ENCODE measurements at places on chromosomes 5 and 9. TPM values are rescaled to one million over a fixed set of nuclear protein-coding genes. Genes with fewer than 3 reads are reported as not detected.

GPSM1 gene
- total RNA-seq, result 102 TPM

CYLC2 gene
- not detected for total RNA-seq

FAM163B gene
- 0.22 TPM for total RNA-seq

IL31RA gene
- not detected for total RNA-seq

WDR70 gene
- total RNA-seq, result 47.8 TPM

IL13 gene
- 0.50 TPM for total RNA-seq

SOHLH1 gene
- total RNA-seq, result not detected

PCDHGB2 gene
- 0.86 TPM for total RNA-seq

SEMA6A gene
- total RNA-seq, result 129 TPM

DOK3 gene
- 5.8 TPM for total RNA-seq

NR6A1 gene
- total RNA-seq, result 5.9 TPM

DNA sequence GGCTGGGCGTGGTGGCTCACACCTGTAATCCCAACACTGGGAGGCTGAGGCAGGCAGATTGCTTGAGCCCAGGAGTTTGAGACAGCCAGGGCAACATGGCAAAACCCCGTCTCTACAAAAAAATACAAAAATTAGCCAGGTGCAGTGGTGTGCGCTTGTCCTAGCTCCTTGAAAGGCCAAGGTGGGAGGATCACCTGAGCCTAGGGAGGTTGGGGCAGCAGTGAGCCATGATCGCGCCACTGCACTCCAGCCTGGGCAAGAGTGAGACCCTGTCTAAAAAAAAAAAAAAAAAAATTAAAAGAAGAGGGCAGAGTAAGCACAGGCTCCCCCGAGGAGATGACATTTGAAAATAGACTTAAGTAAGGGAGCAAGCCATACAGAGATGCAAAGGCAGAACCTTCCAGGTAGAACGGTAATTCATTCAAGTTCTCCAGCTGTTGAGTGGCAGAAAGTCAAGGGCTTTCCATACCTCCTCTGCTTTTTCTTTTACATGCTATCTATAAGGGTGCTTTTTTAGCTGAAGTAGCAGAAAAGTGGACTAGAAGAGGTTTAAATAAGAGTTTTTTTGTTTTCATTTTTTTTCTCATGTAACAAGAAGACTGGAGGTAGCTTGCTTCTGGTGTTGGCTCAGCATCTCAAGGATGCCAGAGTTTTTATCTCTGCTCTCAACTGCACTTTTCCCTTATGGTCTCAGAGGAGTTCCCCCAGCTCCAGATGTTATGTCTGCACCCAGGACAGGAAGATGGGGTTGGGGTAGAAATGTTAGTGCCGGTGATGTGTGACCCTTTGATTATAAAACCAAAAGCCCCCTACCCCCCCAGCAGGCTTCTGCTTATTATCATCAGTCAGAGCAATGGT is 40.8 kb downstream of the ERGIC1 start:
- no peak for DNase-seq

DNA sequence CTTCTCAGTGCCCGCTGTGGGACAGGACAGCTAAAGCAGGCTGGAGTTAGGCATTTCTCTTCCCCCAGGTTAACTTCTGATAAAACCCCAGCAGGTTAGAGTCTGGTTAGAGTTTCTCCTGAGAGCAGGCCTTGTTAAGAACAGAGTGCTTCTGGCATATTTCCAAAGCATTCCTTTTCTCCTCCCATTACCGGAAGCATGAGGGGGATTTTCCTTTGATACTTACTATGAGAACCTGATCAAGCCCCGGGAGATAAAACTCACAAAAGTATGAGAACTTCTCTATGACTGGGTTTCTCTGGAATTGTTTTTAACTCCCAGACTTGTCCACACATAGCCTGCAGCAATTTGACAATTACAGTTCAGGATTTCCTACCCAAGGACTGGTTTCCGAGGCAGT is 77.4 kb upstream of the MAST4 start:
- DNase-seq, result no peak

DNA sequence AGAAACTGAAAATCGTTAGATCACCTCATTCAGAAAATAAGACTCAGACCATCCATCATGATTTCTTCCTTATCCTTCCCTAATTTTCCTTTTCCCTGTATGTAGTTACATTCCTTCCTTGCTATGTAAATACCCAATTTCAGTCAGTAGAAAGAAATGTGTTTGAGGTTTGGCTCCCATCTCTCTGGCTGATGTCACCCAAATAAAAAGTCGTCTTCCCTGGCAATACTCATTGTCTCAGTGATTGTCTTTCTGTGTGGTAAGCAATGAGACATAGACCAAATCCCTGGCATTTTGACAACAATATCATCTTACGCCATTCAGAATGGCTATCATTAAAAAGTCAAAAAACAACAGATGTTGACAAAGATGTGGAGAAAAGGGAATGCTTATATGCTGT is 303.9 kb upstream of the EDIL3 start:
- DNase-seq, result no peak

- no peak for DNase-seq
Measured at GRCh38 chr5:39466846-39467245, 42.1 kb upstream of the DAB2 start.

DNA sequence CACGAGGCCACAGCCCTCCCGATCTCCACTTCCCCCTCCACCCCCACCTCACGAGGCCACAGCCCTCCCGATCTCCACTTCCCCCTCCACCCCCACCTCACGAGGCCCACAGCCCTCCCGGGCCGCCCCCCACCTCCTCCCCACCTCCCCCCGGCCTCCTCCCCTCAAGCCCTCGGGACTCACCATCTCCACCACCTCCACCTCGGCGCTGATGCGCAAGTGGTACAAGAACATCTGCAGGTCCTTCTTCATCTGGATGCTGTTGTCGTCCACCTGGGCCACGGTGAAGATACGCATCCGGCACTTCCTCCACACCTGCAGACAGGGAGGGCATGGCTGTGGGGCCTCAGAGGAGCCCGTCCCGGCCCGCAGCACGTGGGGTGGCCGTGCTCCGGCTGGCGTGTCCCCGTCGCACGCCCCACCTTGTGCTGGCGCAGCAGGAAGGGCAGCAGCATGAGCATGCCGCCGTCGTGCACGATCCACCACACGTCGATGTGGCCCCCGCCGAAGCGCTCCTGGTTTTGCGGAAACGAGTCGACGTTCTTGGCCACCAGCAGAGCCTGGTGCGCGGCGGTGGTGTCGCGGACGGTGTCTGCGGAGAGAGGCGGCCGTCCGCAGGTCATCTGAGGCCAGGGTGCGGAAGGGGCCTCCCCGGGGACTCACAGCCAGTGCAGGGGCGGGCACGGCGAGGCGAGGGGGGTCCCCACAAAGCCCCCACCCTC is 48.0 kb downstream of the SLC12A7 start:
- no peak for DNase-seq

DNA sequence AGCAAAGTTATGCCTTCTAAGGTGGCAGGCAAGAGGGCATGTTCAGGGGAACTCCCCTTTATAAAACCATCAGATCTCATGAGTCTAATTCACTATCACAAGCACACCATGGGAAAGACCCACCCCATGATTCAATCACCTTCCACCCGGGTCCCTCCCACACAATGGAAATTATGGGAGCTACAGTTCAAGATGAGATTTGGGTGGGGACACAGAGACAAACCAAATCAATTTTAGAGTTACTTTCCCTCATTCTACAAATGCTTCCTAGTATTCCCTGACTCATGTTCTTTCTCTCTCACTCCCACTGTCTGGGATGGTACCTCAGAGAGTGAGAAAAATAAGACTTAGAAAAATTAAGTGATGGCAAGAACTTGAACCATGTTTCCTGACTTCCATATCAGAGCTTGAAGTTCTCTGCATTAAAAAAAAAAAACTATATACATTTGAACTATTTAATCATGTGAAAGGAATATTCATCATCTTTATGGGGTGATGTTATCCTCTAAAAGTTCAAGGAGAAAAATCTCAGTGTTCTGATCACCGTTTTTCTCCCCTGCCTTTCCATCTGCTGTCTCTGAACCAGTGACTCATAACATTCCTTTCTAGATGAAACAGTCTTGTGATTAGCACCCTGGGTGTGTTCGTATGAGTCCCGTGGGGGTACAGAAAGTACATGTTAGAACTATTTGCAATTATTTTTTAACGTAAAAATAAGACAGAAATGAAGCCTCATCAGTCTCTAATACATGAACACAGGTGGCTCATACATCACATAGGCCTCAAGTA is 282.9 kb downstream of the SLF1 start:
- DNase-seq, result no peak

- no peak for DNase-seq
Measured at GRCh38 chr5:10355071-10355889, 1.8 kb downstream of the MARCHF6 start.

DNA sequence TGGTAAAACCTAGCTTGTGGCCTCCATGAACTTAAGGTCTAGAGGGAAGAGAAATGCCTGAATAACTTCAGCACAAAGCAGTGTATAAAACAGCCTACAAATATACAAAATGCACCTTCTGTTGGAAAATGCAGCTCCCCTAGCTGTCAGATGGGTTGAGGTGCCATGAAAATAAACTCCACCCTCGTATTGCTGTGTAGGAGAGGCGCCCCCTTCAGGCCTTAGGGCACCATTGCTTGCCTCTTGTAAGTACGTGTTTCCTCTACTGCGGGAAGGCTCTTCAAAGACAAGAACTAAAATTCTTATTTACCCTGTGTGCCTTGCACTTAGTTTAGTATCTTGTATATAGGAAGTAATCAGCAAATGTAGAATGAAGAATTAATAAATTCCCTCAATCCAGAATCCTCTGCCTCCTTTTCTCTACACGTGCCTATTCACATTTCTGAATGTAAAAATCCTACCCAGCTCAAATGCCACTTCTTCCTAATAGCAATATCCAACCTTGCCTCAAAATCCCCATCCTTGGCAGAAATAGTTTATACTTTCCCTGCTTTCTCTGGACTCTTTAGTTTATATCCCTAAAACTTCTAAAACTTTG is 393.7 kb upstream of the PDE4D start:
- no peak for DNase-seq

- no peak for DNase-seq
Measured at GRCh38 chr5:16467363-16468219, 2.0 kb upstream of the ZNF622 start.

GRCh38 chr9:31790720-31791119 is 593.7 kb upstream of the ACO1 start:
- DNase-seq, result no peak

DNA sequence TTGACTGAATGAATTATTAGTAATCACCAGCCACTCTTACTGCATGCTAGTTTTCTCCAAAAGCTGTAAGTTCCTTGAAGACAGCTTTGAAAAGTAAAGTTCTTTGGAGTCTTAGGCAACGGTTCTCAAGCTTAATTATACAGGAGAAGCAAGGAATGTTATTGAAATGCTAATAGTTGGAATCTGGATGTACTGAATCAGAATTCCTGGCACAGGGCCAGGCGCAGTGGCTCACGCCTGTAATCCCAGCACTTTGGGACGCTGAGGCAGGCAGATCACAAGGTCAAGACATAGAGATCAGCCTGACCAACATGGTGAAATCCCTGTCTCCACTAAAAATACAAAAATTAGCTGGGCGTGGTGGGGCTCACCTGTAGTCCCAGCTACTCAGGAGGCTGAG is 33.4 kb downstream of the GRIA1 start:
- DNase-seq, result no peak

DNA sequence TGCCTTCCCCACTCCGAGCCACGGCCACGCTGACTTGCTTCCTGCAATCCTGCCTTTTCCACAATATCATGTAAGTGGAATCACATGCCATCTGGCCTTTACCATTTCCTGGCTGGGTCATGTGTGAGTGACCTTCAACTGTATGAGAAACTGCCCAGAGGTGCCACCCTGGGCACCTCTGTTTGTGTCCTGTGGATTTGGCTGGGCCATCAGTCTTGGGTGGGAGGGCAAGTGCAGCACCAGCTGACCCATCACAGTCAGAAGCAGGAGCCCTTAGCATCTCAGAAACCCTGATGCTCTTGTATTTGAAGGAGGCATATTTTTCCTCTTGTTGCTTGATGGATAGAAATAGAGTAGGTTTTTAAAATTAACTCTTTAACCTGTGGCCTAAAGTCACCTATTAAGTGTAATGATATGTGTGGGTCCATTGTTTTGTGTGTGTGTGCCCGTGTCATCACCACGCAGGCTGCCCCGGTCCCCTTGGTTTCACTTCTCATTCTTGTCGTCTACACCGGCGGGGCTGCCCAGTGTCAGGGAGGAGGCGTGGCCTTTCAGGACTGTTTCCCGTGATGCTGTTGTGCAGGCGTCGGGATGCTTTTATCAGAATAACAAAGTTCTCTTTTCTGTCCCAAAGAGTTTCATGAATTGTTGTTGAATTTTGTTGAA is 52.1 kb upstream of the CACNA1B start:
- no peak for DNase-seq

- peak; percentile 40 for DNase-seq
Measured at GRCh38 chr5:147576646-147577535, 67.0 kb upstream of the DPYSL3 start.

DNA sequence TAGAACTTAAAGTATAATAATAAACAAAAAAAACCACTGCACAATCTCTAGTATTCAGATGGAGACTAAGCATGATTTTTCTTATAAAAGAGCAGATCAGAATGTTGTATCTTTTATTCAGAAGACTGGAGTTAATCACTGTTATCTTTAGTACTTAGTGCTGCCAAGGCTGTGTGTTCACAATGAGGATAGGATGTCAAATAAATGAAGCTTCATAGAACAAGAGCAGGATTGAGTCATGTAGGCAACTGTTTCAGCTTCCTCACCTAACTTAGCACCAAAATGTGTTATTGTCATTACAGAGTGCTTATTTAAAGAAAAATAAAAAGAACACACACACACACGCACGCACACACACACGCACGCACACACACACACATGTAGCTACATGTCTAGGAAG is 58.1 kb upstream of the CDKN2B start:
- no peak for DNase-seq

DNA sequence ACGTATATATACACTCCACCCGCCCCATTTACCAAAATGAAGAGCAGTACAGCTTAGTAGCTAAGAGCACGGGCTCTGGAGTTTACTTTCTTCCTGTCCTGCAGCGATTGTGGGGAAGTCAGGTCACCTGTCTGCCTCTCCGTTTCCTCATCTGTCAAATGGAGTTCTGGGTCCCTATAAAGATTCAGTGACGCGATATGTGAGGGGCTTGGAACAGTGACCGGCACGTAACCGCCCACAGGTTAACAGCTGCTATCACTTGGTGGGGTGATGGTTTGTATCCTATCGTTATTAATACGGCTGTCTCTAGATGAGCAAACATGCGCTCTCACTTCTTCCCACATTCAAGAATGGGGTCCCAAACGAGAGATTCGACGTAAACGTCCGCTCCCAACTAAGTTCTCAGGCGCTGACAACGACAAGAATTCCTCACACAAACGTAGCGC is 426 bp downstream of the FAM114A2 start:
- DNase-seq, result no peak

DNA sequence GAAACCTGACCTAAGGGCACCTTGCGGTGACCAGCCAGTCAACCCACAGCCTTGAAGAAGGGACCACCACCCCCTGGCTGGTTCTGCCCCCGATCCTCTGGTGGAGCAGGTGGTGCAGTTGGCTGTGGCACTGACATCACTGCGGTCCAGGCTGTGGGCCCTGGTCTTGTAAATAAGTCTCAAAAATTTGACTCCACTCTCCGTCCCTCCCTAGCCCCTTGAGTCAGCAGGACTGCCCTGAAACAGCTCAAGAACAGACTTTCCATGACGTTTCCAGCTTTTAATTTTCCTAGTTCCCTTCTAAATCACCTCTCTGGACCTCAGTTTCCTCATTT is 134.8 kb upstream of the BOD1 start:
- DNase-seq, result no peak

- no peak for DNase-seq
Measured at GRCh38 chr5:135750506-135750905, 84.0 kb upstream of the SLC25A48 start.

GRCh38 chr5:39876146-39876545 is 451.4 kb upstream of the DAB2 start:
- DNase-seq, result no peak

Measured in mesothelial cell of epicardium (in vitro differentiated cells).